Heart right ventricle (tissue), 16 donors: ENCODE measurements at places on chromosomes 5 and 9. TPM values are rescaled to one million over a fixed set of nuclear protein-coding genes. Genes with fewer than 3 reads are reported as not detected.
A peak's percentile ranks its signal among the peaks of the same experiment; 100 is the strongest.

FAM78A gene
- 21.0 TPM for total RNA-seq

RABGAP1 gene
- 59.7 TPM for total RNA-seq

SMIM32 gene
- total RNA-seq, result not detected

DNA sequence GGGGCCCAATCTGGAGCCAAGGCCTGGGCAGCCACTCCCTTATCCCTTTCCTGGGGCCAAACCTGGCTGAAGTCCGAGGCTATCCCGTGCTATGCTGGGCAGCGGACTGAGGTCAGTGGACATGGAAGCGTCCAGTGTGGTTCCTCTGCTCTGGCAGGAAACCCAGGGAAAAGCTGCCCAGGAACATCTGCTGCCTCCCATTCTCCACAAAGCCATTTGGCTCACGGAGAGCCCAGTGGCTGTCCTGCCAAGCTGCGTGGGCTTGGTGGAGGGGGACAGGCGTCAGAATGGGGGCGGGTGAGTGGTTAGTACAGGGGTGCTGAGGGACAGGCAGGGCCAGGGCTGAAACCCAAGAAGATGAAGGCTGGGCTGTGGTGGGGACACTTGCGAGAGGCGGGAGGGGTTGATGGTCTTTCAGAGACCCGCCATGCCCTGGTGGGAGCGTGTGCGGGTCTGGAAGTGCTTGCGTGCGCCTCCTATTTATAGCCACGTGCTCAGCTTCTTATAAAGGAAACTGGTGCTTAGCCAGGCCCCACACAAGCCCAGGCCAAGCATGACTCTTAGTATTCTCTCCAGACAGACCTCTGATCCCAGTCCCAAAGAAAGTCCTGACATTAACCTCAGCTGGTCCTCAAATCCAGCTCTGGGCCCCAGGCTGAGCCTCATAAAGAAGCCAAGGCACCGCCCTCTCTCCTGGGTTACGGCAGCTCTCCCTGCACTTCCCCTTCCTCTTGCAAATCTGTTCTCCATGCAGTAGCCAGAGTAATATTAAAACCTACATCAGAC is 9.4 kb upstream of the SLC6A7 start:
- peak; percentile 75 for DNase-seq

- no peak for DNase-seq
These were observed 52.6 kb downstream of the PUM3 start for GRCh38 chr9:2791246-2791645.

DNA sequence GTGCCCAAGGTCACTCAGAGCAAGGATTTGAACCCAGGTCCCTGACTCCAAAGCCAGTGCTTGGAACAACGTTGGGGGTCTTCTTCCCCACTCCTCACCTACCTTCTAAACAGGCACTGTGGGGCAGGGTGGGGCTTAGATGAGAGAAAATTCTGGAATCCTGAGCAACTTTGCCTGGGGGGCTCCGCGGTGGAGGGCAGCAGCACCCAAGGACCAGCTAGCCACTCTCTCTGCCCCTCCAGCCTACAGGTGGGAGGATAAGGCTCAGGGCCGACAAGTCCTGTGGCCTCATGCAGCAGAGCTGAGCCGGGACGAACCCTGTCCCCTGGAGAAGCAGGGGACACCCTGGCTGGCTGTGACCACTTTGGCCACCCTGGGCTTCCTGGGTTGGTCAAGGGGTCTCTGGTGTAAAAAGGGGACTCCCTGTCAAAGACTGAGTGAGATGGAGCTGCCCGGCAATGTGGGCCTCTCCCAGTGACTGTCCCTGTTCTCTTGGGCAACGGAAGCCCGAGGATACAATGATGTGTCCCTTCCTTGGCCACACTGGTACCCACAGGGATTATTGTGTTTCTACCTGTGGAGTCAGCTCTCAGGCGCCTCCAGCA is 26.5 kb downstream of the CEL start:
- no peak for DNase-seq

- DNase-seq, result no peak
These were observed 4.3 kb downstream of the SPATA31E1 start for GRCh38 chr9:87886933-87887505.

DNA sequence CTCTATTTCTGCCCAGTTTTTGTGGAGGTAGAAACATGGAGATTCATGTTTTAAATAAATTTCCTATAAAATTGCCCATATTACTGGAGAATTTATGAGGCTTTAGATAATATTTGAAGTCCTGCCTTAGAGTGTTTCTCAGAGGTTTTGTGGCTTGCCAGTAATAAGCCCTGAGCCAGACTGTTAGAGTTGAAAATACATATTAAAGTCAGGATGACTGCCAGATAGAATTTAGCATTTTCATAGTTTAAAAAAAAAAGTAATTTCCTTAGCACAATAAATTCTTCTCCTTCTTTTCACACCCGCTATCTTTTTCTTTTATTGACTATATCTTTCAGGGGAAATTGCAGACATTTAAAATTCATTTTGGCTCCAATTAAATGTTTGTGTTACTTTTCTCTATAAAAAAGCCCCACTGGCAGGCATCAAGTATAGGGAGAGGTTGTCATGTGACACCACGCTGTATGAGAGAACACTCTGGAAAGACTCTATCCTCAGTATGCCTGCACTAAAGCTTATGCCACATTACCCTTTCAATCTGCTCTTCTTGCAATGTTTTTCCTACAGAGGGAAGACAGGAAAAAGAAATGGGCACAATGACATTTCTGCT is 135.2 kb downstream of the MPDZ start:
- no peak for DNase-seq
